Activated CD4-positive, alpha-beta T cell treated with anti-CD3 and anti-CD28 coated beads, Interleukin-2, amount 10 ng/mL, durations not matched to agents 24 days and 14 days (primary cell): ENCODE measurements at places on chromosomes 6 and 20. TPM values are rescaled to one million over a fixed set of nuclear protein-coding genes. Genes with fewer than 3 reads are reported as not detected.

SDCBP2 gene
- total RNA-seq: 2.0 and 3.0 TPM in 2 replicates

GRCh38 chr6:129273161-129273560, 390.2 kb downstream of the LAMA2 start:
- DNase-seq: no peak

- DNase-seq: peak; percentile 70
Observed at GRCh38 chr6:157428427-157429202, 47.6 kb downstream of the ZDHHC14 start.

CGA gene
- total RNA-seq: not detected in 2 replicates

GRCh38 chr6:7237653-7238188, 75.3 kb downstream of the SSR1 start:
- DNase-seq: no peak

GRCh38 chr6:127436578-127437110, 22.5 kb downstream of the KIAA0408 start:
- DNase-seq: no peak

GRCh38 chr6:91476000-91476399, 889.1 kb upstream of the MAP3K7 start:
- no peak for DNase-seq

NTSR1 gene
- not detected in 2 replicates for total RNA-seq

ABHD16B gene
- 0.19 TPM in 1 of 2 replicates, not detected in the other for total RNA-seq

SLC17A2 gene
- 0.14 TPM in 1 of 2 replicates, not detected in the other for total RNA-seq

PSORS1C2 gene
- not detected in 2 replicates for total RNA-seq

VGLL2 gene
- total RNA-seq: not detected in 2 replicates
